ENCODE measurements at places on chromosomes 7 and 10.

DNA sequence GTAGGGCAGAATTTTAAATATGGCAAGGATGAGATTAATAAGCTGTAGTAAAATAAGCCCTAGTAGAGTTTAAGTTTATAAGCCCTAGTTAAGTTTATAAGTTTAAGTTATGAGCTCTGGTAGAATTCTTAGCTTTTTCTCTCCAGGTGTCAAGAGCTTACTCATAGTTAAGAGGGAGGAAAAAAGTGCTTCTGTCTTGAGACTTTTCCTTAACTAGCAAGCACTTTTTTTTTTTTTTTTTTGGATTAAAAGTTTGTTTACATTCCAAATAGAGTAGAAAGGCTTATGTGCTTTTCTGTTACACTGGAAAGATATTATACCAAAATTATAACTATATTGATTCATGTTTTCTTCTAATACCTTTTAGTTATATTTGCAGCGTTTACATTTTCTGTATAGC lies 25.5 kb upstream of the MPP7 start:
- DNase-seq, result no peak

DNA sequence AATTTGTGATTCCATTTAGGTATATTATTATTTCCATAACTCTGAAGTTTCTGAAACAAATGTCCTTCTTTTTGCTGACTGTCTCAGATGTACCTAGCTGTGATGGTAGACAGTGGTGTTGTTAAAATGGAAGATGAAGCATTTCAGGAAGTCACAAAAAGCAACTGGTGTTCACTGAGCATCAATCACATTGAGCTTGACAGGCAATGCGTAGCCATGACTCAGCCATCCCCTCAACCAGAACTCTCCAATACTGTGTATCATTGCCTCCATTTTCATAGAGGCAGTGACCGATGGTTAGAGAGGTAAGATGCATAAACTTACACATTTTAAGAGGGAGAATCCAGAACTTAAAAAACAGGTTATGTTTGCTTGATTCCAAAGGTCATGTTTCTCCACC lies 434.0 kb downstream of the INHBA start:
- DNase-seq, result no peak

DNA sequence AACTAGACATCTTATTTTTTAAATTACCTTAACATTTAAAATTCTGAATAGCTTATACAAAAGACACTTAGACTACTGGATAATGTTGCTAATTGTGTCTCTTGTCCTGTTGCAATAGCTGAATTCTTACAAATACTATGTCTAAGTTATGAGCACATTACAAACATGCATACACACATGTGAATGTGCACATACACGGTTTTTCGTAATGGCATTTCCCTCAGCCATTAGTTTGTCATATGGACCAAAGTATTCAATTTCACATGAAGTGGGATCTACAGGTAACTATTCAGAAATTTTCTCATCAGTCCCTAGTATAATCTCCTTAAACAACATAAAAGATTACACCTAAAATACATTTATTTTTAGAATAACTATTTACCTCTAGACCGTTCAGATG lies 178.6 kb upstream of the BET1 start:
- DNase-seq, result no peak

DNA sequence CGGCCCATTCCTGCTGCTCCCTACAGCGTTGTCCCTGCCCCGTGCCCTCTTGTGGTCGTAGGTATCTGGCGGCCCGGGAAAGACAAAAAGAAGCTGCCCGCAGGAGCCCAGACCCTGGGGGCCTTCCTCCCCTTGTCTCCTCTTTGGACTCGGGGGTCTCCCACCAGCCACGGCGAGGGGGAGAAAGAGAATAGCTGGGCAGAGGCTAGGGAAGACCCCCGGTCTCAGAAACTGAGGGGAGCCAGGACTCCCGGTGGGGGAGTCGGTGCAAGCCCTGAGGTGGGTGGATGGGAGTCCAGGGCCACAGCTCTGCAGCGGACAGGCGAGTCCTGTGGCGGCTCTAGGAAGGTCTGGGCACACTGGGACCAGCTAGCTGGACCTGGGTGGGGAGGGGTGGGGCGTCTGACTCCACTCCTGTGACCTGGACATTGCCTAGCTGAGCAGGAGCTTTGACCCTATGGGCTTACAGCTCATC lies 1.3 kb upstream of the SH2D4B start:
- DNase-seq, result no peak

GRCh38 chr10:34426041-34426440 lies 389.1 kb downstream of the PARD3 start:
- DNase-seq, result no peak

- DNase-seq, result no peak
Measured at GRCh38 chr10:111128331-111129180, 51.7 kb downstream of the ADRA2A start.

- DNase-seq, result no peak
Measured at GRCh38 chr7:47776335-47776734, 171.9 kb downstream of the PKD1L1 start.

- no peak for DNase-seq
Measured at GRCh38 chr7:9181356-9181755, 747.9 kb downstream of the NXPH1 start.

DNA sequence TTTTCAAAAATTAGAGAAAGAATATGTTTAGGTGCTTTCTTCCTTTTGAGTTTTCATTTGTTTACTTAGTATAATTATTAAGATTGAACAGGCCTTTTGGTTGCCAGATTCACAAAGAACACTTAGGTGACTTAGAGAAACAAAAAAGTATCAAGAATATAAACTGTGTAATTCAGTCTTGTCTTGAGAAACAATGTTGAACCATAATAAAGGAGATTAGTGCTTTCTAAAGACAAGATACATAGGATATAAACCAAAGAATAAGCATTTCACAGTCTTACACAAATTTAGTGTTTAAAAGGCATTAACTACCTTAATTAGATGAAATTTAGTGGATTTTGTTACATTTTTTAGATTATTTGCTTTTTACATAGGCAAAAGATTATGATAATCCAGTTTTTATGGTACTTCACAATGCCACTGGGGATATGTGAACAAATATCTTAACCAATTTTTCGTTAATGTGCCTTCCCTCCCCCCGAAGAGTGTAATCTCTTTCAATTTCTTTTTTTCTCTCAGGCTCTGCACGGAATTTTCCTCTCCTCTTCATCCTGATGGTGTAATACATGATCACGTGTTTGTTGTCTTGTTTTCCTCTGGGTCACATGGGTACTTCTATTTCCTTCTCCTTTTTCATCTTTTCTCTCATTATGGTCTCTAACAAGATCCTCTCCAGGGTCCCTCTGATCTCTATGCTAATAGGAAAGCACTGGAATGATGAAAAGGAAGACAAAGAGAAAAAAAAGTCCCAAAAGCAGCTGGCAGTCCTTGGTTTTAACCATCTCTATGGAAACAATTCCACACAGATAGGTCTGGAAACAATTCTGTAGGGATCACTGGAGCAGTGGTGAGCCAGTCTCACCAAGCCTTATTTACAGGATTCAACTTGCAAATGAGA lies 3.7 kb upstream of the HNRNPH3 start:
- no peak for DNase-seq

DNA sequence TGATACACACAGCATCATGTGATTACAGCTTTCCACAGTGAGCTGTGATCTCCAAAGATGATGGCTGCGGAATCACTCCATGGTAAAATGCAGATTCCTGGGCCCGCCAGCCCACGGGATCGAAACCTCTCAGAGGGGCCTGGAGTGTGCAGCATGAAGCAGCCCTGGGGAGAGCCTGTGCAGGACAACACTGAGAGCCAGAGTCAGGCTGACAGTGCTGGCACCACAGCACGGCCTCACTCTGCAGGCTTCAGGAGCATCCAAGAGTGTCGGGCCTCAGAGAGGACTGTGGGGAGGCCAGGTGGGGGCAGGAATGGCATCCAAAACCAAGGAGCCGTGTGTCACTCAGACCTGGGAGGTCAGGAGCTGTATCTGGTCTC lies 533.4 kb downstream of the TCERG1L start:
- DNase-seq, result no peak

- no peak for DNase-seq
Measured at GRCh38 chr10:115710136-115710535, 562.9 kb downstream of the GFRA1 start.

DNA sequence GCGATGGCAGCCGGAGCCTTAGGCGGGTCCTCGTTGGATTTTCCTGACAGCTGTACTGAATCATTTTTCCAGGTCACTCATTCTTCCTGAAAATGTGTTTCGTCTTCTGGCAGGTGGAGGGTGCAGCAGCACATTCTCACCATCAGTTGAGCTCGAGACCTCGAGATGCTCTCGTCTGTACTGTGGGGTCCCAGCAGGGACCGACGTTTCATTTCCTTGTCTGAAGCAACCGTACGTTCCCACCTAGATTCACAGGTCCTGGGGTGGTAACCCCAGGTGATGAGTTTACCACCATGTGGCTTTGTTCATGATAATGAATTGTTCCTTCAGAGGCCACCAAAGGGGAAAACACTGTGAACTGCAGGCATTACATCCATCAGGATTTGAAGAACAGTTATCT lies 298.5 kb upstream of the FOXK1 start:
- no peak for DNase-seq

DNA sequence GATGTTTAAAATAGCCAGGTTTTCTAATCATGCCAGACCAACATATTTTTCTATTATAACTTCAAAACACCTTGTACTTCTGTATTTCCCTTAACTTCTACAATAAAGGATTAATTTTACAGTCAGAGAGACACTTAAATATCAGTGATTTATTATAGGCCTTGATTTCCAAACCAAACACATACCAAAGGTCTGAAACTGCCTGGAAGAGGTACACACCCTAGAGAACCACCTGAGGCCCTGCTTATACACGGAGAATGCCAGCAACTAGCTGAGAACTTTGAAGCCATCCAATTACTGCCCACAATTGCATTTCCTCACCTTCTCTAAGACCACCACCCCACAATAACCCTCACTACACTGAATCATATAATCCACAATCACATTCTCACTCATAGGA lies 4.9 kb downstream of the CCDC6 start:
- DNase-seq, result no peak

DNA sequence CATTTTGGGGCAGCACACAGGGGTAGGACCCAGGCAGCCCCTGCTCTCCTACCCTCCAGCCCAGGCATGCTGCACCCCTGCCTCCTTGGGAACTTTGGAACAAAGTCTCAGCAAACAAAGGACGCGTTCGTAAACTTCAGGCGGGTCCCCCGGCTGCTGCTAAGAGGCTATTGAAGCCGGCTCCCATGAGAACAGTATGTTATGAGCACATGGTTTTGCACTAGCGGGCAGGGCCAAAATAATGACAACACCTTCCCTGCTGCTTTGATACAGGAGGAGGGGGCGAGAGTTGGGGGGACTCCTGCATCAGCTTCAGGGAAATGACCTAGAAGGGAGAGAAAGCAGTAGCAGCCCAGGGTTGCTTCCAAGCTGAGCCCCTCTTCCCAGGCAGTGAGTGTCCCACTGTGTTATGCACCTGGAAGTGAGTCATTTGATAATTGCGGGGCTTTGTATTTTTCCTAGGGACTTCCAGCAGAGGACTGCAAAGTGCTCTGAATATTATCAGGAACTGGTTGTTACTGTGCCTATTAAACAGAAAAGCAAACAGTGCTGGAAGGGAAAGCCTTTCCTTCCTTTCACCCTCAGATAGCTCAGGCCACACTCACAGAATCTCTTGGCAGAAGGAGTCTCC lies 6.9 kb downstream of the ITPRIP start:
- peak; percentile 10 for DNase-seq

DNA sequence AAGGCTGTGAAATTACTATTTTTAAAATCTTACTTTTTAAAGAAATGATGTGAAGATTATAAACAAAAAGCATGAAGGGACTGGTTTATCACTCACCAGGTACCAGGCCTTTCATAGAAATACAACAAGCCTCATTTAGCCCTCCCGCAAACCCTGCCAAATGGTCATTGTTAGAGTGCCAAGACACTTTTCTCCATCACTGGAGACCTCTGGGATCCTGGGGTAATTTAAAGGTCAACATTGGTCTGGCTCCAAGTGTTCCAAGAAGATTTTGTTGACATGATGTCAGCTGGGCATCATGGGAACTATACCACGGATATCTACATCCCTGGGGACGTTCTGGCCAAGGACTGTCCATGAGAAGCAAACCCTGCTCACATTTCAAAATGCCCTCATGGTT lies 138.0 kb upstream of the FRMD4A start:
- DNase-seq, result no peak

- DNase-seq, result no peak
Measured at GRCh38 chr10:48576501-48576900, 28.4 kb downstream of the ARHGAP22 start.

GRCh38 chr7:42753811-42754363 lies 158.0 kb downstream of the C7orf25 start:
- DNase-seq, result no peak

DNA sequence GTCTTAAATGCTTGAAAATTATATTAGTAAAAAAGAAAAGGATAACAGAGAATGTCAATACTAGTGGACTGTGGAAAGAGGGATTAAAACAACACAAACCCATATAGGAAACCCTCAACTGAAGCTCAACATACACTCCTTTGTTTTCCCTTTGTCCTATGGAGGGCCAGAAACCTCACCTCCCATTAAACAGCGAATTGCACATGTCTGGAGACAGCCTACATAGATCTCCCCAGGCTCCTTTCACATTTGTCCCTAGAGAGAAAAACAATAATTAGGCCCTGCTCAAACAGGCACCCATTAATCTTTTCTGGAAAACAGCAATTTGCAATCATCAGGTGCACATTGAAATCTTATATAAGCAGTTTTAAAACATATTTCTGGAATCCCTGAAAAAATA lies 87.6 kb upstream of the SEMA3D start:
- DNase-seq, result no peak

DNA sequence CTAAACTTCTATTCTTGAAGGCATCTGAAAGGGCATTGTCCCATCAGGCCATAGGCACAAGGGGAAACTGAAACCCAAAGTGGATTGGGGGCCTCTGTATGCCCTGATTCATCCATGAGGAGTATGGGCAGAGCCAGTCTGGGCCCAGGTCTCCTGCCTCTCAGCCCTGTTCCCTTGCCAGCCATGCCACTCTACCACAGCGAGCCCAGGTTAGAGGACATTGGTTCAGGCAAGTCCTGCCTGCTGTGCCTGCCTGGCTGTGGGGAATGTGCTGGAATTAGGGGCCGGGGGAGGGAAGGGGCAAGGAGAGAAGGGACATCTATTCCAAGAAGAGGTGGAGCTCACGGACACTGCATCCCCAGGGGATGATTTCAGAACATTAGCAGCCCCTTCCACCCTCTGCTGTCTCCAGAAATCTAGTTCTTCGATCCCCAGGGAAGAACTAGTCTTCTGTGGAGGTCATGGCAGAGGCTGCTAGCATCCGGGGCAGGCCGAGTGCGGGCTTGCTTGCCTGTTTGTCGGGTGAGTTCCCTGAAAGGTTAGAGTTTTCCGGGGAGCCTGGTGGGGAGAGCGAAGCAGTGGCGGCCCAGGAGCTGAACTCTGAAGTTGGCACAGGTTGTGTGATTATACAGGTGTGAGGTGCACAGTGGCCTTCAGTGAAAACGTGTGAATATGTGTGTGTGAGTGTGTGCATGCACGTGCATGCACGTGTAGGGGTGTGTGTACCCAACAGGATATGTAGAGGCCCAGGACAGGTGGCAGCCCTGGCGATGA lies 37.8 kb downstream of the TBATA start:
- no peak for DNase-seq

DNA sequence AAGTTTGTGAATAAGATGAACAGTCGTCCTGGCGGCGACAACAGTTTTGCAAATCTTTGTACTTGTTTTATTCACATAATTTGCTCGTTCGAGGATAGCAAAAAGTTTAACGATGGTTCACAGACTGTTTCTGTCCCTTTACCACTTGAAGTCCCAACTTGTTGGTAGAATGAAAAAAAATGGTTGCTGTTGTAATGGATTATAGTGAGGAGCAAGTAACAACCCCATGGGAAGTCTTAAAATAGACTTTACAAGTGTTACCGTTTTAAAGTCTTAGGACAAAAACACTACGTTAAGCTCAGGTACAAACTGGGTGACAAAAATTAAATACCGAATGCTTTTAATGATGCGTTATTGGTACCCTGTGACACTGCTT lies 589 bp downstream of the LSM8 start:
- no peak for DNase-seq

Data from CD4-positive, alpha-beta T cell treated with Interleukin-4 for 1 hour (primary cell).